Mammary epithelial cell (primary cell): ENCODE measurements at places on chromosomes 13 and 19. TPM values are rescaled to one million over a fixed set of nuclear protein-coding genes. Genes with fewer than 3 reads are reported as not detected.

The PBX4 gene
- total RNA-seq, result 1.2 TPM

The ZNF628 gene
- total RNA-seq, result 2.7 TPM

The HSH2D gene
- 0.28 TPM in 1 of 2 replicates, not detected in the other for total RNA-seq

The ITGBL1 gene
- 16.7 TPM for total RNA-seq
